Uterine smooth muscle cell (primary cell): ENCODE measurements at places on chromosomes 3 and 15. TPM values are rescaled to one million over a fixed set of nuclear protein-coding genes. Genes with fewer than 3 reads are reported as not detected.

The PAQR9 gene
- under 0.01 TPM in 1 of 2 replicates, not detected in the other for total RNA-seq

The ARPP21 gene
- total RNA-seq, result 0.37 TPM in 1 of 2 replicates, not detected in the other

The CPLX3 gene
- not detected in 2 replicates for total RNA-seq

The CRYGS gene
- 1.00 and 2.1 TPM in 2 replicates for total RNA-seq

The TRIM42 gene
- not detected in 2 replicates for total RNA-seq

The ADAMTS9 gene
- total RNA-seq, result 1.1 and 2.1 TPM in 2 replicates

The TMEM108 gene
- under 0.01 and 0.12 TPM in 2 replicates for total RNA-seq

The CHAC1 gene
- total RNA-seq, result 36.5 and 49.2 TPM in 2 replicates

The SUSD5 gene
- total RNA-seq, result 2.3 and 4.1 TPM in 2 replicates

The ENTPD3 gene
- total RNA-seq, result not detected in 2 replicates

The GOLGA6L9 gene
- 1.8 and 2.2 TPM in 2 replicates for total RNA-seq

The EPHA6 gene
- 0.22 TPM in 1 of 2 replicates, not detected in the other for total RNA-seq
